Endodermal cell (in vitro differentiated cells): ENCODE measurements at places on chromosomes 12 and 14.

- no peak for DNase-seq
Measured at GRCh38 chr14:54502602-54503001, 7.1 kb upstream of the CGRRF1 start.

DNA sequence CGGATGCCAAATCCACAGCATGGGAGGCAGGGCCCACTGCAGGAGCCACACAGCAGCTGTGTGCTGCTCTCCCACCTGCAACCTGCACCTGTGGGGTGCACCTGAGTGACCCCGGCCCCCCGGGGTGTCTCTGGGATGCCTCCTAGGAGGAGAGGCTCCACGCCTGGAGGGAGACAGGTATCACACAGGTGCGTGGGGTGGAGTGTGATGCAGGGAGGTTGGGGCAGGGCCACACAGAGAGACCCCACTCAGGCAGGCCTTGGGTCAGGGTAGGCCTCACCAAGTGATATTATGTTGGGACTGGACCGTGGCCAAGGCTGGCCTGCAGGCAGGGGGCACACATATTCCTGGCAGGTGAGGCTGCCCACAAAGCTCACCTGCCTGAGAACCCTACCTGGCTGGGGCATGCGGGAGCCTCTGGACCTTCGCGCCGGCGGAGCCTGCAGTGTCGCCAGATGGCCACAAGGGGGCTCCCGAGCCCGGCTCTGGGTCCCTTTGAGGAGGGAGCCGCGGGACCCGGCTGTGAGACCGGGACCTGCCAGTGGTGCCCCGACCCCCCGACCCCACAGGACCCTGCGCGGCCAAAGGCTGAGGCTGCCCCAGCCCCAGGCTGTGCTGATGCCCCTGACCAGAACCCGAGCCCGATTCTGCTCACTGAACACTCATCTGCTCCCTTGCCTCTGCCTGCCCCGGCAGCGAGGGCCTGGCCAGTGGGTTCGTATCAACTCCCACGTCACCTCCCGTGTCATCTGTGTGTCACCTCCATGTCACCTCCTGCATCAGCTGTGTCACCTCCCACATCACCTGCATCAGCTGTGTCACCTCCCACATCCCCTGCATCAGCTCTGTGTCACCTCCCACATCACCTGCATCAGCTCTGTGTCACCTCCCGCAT is 11.4 kb downstream of the TMEM121 start:
- peak; percentile 89 for DNase-seq

- no peak for DNase-seq
Measured at GRCh38 chr14:67971627-67972625, 152.3 kb downstream of the RAD51B start.

DNA sequence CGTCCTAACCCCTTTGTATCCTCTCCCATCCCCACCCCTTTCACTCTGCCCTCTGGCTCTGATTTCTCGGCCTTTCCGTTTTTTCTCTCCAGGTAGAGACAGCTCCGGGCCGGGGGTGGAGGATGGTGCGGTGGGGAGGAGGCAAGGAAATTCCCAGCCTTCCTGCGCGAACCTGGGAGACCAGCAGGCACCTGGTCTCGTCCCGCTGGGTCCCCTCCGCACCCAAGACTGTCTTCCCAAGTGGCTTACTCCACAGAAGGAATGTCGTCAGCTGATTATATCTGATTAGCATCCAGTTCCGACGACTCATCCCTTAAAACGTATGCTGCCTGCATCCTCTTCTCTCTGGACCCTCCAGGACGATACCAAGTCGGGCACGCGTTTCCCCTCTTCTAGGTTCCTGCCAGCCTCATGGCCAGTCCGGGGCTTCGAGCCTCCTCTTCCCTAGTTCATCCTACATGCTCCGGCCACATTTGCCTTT is 42.2 kb upstream of the CAPRIN2 start:
- peak; percentile 86 for DNase-seq

- no peak for DNase-seq
Measured at GRCh38 chr14:93974833-93975232, 1.5 kb downstream of the ASB2 start.

- DNase-seq = no peak
Measured at GRCh38 chr12:107449891-107450290, 235.7 kb upstream of the PWP1 start.

GRCh38 chr12:80129895-80130530 is 30.7 kb downstream of the OTOGL start:
- DNase-seq = no peak

- peak; percentile 63 for DNase-seq
Measured at GRCh38 chr14:94144765-94145164, 15.4 kb upstream of the IFI27L2 start.

DNA sequence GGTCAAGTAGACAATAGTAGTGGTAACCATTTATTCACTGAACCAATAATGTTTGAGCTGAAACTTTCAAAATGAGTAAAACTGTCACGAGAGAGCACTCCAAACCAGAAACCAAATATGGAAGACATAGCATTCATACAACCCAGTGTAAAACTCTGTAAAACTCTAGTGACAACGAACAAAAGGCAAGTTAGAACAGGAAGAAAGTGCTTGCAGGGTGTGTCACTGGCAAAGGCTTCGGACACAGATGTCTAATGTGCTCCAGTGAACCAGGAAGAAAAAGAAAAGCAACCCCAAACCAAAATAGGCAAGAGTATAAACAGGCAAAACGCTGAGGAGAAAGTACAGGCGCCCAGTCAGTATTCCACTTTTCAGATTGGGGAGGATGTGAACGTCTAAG is 79.3 kb upstream of the FZD10 start:
- DNase-seq = no peak

- no peak for DNase-seq
Measured at GRCh38 chr14:76786601-76787000, 25.3 kb downstream of the VASH1 start.

DNA sequence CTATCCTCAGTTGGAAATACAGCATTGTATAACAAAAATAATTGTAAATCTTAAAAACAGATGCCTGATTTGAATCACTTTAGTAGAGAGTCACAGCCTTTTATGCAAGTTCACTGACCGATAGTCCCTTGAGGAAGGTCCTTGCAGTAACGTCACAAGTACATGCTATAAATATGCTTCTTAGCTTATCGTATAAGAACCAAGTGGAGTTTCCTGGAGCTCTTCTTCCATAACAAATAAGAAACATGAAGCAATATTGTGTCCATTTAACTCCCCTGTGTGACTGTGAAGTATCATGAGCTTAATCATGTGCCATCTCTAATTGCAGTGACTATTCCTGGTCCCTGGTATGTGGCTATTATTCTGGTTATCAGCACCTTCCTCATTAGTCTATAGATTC is 107.9 kb downstream of the SLC38A4 start:
- DNase-seq = no peak
